ENCODE measurements at places on chromosomes 16 and 17.

- DNase-seq = no peak
These were observed 32.2 kb downstream of the MPHOSPH6 start for GRCh38 chr16:82137822-82138167.

DNA sequence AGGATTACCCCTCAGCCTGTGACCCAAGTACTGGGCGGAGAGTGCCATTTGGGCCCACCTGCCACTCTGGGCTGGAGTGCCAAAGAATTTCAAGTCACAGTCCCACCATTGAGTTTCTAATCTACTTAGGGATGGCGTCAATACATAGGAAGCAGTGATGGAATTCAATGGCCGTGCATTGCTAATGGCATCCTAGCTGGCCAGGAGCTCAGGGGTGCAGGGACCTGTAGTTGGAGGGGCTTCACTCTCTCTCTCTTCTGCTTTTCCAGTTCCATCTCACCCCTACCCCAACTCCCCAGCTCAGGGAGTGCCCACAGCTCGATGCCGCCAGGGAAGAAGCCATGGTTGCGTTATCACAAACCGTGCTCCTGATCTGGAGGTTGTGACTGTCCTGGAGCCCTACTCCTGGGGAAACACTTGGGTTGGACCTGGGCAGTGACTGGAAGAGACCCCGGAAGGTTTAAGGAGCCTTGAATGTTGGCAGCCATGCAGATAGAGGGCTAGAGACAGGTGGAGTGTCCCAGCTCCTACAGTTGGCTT lies 2.4 kb downstream of the MMP15 start:
- DNase-seq = no peak

DNA sequence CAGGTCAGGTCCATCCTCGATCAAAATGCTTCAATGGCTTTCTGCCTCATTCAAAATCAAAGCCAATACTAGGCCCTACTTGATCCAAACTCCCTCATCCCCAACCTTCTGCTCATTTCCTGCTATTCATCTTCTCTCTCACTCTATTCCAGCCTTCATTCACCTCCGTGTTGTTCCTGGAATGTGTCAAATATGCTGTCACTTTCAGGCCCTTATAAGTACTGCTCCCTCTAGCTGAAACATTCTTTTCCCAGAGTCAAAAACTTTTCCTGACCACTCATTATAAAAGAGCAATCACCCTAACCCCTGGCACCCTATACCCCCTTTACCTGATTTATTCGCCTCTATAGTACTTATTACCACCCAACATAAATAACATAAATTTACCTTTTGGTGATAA lies 303.7 kb upstream of the PMFBP1 start:
- no peak for DNase-seq

DNA sequence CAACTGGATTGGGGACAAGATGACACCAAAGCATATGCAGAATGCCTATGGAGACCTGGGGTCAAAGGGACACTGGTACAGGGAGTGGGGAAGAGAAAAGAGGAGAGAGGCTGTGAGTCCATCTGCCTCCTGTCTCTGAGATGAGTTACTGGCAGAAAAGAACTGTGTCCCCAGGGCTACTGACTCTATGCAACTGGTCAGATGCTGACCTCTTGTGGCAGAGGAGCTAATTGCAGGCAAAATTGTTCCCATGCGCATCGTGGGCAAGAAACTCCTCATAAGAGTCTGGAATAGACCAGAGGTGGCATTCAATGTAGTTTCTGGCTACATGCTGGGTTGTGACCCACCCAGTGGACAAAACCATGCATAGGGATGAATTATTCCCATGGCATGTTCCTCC lies 26.1 kb upstream of the MLKL start:
- DNase-seq = no peak

DNA sequence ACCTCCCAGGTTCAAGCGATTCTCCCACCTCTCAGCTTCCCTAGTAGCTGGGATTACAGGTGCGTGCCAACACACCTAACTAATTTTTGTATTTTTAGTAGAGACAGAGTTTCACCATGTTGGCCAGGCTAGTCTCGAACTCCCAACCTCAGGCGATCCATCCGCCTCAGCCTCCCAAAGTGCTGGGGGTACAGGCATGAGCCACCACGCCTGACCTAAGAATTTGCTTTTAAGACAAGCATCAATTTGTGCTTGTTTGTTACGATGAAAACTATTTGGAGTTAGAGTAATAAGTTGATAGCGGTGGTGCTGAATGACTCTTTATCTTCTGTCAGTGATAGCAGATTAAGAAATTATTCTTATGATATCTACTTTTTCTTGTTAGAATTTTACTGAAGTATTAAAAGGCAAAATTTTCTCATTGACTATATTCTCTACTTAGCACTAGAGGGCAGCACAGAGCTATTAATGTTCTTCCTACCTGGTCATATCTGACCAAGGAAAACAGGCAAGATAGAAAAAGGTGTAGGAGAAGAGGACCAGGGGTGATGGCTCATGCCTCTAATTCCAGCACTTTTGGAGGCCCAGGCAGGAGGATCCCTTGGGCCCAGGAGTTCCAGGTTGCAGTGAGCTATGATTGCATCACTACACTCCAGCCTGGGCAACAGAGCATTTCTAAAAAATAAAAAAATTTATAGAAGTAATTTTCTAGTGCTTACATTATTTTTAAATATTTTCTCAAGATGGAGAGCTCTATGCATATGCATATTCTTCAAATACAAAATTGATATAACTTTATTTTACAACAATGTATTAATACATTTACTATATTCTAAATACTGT lies 24.5 kb downstream of the STXBP4 start:
- no peak for DNase-seq

GRCh38 chr17:68292689-68293040 lies 1.4 kb downstream of the ARSG start:
- no peak for DNase-seq

GRCh38 chr17:15479703-15480102 lies 12.3 kb upstream of the CDRT4 start:
- DNase-seq = no peak

- DNase-seq = no peak
These were observed 3.0 kb upstream of the TBX2 start for GRCh38 chr17:61396586-61397085.

DNA sequence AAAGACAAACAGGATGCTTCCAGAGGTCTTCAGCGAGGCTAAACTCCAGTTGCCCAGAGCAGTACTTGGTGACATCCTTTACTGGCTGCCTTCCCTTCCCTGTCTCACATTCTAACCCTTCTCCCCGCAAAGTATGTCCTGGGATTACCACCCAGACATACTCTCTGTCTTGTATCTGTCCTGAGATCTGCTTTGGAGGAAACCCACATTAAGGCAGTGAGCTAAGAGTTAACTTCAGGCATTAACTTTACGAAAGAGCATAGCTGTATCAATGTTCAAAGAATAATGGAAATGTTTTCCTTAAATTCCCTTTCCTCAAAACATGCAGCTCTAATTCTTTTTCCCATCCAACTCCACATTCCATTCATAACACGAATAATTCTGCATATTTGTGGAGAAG lies 385.2 kb downstream of the NPIPA8 start:
- no peak for DNase-seq

- no peak for DNase-seq
These were observed 160.3 kb downstream of the SHISA9 start for GRCh38 chr16:13061691-13062090.

GRCh38 chr16:54699656-54700055 lies 231.0 kb upstream of the IRX5 start:
- DNase-seq = no peak

GRCh38 chr17:59848778-59849177 lies 44.0 kb downstream of the TUBD1 start:
- no peak for DNase-seq

Measured in stimulated activated CD4-positive, alpha-beta T cell treated with anti-CD3 and anti-CD28 coated beads, Interleukin-2, amount 100 ng/mL, for 4 hours (primary cell).